NCI-H524 (cell line): ENCODE measurements at places on chromosomes 11 and 22.

GRCh38 chr22:44161673-44162072 is 19.1 kb upstream of the PARVG start:
- DNase-seq, result no peak

GRCh38 chr11:126465573-126466188 is 110.2 kb downstream of the ST3GAL4 start:
- DNase-seq, result peak; percentile 59

- DNase-seq, result no peak
Observed at GRCh38 chr11:68106165-68106940, 14.8 kb downstream of the CHKA start.

DNA sequence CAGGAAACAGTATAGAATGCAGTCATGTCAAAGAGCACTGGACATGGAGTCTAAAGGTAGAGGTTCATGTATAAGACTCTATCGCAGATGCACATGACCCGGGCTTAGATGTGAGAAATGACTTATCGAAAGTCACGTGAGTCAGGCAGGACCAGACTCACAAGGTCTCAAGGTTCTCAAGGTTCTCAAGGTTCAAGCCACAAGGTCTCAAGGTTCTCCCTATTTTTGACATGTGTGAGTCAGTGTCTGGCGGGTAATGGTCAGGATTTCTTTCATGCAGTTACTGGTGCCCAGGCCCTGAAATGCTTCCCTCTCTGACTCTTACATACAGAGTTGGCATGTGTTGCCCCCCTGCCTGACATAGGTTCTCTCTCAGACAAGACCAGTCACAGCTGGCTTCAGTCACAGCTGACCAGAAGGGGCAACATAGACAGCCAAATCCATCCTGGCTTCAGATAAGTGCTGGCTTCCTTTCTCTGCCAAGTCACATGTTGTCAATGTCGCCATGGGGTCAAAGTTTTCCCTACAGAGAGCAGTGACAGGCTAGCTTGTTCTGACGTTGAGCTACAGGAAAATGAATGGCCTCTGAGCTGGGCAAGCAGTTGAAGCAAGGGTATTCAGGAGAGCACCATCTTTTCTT is 10.1 kb downstream of the CSRP3 start:
- DNase-seq, result no peak

GRCh38 chr11:64034411-64034811 is 1.3 kb upstream of the FLRT1 start:
- DNase-seq, result no peak

DNA sequence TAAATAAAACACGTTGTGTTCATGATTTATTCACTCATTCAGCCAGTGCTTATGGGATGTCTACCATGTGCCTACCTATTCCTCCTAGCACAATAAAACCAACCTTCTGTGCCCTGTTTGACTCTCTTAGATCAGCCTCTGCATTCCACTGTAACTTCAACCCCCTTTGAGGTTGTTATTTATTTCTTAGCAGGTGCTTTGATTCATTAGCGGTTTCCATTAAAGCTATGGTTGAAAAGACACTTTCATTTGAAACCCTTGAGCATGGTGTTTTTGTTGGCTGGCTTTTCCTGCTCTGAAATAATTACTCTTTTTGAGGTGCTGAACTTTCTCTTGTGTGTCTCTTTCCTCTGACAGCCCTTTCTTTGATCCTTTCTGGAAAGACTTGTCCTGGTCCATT is 570.6 kb upstream of the LARGE1 start:
- DNase-seq, result no peak
